Urothelium cell line (cell line): ENCODE measurements at places on chromosomes 12 and 14.

GRCh38 chr12:1083151-1083888 lies 92.3 kb downstream of the ERC1 start:
- DNase-seq: no peak

DNA sequence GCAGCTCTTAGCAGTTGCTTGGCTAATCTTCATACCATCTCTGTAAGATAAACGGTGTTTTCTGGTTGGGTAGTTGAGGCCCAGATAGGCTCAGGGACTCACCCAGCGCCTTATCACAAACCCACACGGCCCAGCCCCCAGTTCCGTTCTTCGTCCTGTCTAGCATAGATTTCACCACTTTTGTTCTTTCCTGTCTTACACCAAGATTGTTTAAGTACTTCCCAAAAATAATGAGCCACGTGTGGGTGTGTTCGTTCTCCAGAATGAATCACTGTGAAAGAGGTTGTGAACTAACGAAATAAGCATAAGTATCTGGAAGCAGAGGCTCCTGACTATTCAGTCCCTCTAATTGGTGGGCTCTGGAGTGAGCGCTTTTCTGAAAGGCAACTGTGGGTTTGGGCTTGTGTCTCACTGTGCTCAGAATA lies 21.4 kb downstream of the ACVR1B start:
- no peak for DNase-seq

- no peak for DNase-seq
Measured at GRCh38 chr12:39275846-39276245, 167.1 kb downstream of the KIF21A start.

DNA sequence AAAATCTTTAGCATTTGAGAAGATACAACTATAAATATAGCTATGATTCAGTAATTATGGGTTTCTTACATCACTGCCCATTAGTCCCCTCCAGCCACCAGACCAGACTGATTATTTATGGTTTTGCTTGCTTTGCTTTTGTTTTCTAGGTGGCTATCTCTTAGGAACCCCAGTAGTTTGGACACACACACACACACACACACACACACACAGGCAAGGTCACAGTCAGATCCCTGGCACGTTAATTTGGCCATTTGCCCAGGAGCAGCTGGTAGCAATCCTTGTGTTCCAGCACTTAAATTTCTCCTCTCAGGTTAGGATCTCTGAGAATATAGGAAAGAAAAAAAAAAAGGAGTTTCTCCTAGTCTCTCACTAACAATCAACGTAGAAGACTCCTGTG lies 90.2 kb upstream of the RESF1 start:
- peak; percentile 36 for DNase-seq

DNA sequence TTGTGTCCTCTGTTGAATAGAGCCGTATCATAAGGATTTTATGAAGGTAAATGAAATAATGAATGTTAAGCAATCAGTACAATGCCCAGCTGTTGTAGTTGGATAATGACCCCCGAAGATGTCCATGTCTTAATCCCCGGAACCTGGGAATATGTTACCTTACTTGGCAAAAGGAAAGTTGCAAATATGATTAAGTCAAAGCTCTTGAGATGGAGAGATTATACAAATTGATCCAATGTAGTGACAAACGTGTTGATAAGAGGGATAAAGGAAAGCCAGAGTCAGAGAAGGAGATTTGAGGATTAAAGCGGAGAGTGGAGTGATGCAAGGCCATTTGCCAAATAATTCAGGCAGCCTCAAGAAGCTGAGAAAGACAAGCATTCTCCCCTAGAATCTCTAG lies 19.2 kb upstream of the MGAT4C start:
- DNase-seq: no peak

DNA sequence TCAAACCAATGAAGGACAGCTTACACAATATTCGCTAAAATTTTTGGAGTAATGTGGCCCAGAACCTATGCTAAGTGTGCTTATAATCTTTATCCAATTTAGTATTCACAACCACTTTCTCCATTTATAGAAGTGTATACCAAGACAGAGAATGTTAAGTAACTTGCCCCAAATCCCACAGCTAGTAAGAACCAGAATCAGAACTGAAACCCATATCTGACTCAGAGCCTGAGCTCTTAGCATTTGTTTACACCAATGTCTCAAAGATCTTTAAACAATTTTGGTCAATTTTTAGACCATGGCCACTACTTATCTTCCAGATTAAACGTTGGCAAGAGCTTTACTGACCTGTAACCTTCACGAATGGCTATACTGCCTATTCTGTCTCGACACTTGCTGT lies 53.0 kb downstream of the PAPLN start:
- no peak for DNase-seq

- DNase-seq: no peak
Measured at GRCh38 chr14:54562334-54562733, 4.6 kb upstream of the SAMD4A start.

GRCh38 chr12:102438047-102438826 lies 42.1 kb downstream of the IGF1 start:
- DNase-seq: no peak

GRCh38 chr12:91109148-91109564 lies 2.1 kb downstream of the LUM start:
- DNase-seq: peak; percentile 11

- DNase-seq: peak; percentile 19
Measured at GRCh38 chr12:102816816-102817434, 100.1 kb downstream of the PAH start.

GRCh38 chr14:22650960-22651521 lies 6.9 kb upstream of the OR6J1 start:
- no peak for DNase-seq

- no peak for DNase-seq
Measured at GRCh38 chr14:85960756-85961155, 430.8 kb downstream of the FLRT2 start.

- no peak for DNase-seq
Measured at GRCh38 chr12:39830852-39831520, 211.4 kb upstream of the ABCD2 start.

GRCh38 chr12:106841510-106842302 lies 67.2 kb downstream of the RIC8B start:
- DNase-seq: peak; percentile 12

DNA sequence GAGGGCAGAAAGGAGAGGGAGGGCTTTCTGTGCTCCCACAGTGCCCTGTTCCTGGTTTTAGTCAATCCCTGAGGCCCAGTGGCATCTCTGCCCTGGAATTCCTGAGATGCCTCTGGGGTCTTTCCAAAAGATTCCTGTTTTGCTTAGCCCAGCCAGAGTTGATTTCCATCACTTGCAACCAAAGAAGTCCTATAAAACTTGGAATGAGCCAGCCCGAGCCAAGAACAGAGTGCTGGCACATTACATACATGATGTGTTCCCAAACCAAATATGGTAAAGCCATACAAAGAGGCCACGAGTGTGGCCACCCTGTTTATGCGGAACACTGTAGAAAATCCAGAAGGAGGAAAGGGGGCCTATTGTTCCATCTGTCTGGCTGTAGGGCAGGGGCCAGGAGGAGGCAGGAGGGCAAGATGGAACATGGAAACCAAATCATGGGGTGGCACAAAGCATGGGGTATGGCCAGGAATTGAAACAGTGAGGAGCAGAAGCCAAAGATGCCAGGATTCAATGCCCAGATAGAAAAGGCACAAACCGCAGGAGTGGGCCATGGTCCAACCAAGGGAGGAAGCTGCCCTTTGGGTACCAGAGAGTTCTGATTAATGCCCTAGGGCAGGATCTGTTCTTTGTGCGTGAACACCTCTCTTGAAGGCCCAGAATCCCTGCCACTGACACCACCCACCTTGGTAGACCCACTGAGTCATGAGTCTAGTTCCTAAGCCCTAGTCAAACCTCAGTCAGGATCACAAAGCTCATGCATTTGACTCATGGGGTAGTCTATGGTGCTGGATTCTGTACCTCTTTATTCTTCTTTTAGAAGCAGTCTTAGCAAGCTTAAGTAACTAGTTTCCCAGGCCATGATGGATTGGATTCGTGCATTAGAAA lies 75.2 kb downstream of the LRRC74A start:
- DNase-seq: no peak

GRCh38 chr12:102638777-102639176 lies 158.4 kb upstream of the IGF1 start:
- DNase-seq: no peak

GRCh38 chr12:2336409-2336829 lies 283.6 kb downstream of the CACNA1C start:
- peak; percentile 93 for DNase-seq

GRCh38 chr14:99174081-99174769 lies 97.8 kb downstream of the BCL11B start:
- DNase-seq: no peak

DNA sequence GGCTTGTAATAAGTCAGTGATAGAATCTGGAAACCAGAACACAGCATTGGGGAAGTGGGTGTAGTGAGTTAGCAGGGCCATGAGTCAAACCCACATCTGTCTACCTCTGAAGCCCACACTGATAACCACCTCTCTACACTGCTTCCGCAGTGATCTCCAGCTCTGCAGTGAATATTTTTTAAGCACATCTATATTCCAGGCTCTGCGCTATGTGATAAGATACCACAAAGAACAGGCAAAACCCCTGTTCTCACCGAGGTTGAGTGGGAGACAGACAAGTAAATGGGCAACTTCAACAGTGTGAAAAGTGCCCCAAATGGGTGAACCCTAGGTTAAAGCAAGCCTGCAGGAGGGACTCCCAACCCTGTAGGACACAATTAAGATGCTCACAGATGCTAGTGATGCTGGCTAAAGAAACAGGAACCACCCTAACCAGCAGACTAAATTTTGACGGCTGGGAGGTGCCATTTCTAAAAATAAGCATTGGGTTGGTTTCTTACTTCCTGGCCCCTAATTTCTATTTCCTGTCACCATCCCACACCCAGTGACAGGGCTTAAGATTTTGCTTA lies 375.0 kb downstream of the DPF3 start:
- no peak for DNase-seq

DNA sequence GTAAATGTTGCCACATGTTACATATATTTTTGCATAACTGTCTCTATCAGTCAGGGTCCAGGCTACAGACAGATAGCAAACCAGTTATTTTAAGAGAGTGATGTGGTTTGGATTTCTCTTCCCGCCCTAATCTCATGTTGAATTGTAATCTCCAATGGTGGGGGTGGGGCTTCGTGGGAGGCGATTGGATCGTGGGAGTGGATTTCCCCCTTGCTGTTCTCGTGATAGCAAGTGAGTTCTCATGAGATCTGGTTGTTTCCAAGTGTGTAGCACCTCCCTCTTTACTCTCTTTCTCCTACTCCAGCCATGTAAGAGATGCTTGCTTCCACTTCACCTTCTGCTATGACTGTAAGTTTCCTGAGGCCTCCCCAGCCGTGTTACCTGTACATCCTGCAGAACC lies 704.2 kb upstream of the TBX3 start:
- DNase-seq: no peak

- DNase-seq: peak; percentile 93
Measured at GRCh38 chr14:61321385-61322010, at the start of gene PRKCH. Gene PRKCH (plus strand): TSS chr14:61321579. CDS start chr14:61322102, 523 bp downstream.

- no peak for DNase-seq
Measured at GRCh38 chr14:93737634-93738033, 50.7 kb downstream of the PRIMA1 start.

GRCh38 chr12:47822401-47822800 lies 2.7 kb upstream of the HDAC7 start:
- DNase-seq: no peak

- DNase-seq: no peak
Measured at GRCh38 chr14:74418031-74418430, 8.0 kb downstream of the SYNDIG1L start.

DNA sequence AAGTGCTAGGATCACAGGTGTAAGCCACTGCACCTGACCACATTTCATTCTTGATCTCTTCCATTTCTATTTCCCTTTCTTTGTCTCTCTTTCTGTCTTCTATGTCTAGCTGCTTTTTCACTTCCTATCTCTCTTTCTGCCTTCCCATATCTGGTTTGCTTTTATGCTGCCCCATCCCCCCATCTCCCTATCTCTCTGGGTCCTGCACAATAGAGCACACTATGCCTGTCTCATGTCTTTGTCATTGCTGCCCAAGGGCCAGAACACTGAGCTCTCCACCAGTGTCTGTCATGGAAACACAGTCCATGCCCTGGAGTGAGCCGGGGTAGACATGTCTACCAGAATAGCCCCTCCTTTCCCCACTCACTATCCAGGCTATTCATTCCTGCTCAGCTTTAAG lies 12.3 kb upstream of the RARG start:
- DNase-seq: no peak
